Activated CD4-positive, CD25-positive, alpha-beta regulatory T cell (primary cell): ENCODE measurements at places on chromosomes 7 and 10.

GRCh38 chr10:109976681-109977080 is 31.1 kb upstream of the ADD3 start:
- DNase-seq, result no peak

DNA sequence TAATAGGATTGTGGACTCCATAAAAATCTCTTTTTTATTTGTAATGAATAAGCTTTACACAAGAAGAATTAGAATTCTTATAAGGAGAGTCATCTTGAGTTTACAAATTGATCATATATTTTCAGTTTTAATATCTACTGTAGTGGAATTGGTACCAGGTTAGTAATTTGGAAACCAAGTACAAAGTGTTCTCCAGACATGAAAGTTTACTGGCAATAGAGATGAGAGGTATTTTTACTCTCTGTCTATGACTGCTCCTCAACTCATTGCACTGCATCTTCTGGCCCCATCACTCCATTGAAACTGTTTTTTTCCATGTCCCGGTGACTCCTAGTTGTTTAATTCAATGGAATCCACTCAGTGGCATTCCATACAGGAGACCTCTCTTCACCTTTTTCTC is 164.5 kb upstream of the SMIM30 start:
- no peak for DNase-seq

GRCh38 chr7:42886893-42887505 is 24.9 kb downstream of the C7orf25 start:
- no peak for DNase-seq

- DNase-seq, result no peak
Observed at GRCh38 chr7:152709287-152710152, 33.6 kb upstream of the XRCC2 start.

DNA sequence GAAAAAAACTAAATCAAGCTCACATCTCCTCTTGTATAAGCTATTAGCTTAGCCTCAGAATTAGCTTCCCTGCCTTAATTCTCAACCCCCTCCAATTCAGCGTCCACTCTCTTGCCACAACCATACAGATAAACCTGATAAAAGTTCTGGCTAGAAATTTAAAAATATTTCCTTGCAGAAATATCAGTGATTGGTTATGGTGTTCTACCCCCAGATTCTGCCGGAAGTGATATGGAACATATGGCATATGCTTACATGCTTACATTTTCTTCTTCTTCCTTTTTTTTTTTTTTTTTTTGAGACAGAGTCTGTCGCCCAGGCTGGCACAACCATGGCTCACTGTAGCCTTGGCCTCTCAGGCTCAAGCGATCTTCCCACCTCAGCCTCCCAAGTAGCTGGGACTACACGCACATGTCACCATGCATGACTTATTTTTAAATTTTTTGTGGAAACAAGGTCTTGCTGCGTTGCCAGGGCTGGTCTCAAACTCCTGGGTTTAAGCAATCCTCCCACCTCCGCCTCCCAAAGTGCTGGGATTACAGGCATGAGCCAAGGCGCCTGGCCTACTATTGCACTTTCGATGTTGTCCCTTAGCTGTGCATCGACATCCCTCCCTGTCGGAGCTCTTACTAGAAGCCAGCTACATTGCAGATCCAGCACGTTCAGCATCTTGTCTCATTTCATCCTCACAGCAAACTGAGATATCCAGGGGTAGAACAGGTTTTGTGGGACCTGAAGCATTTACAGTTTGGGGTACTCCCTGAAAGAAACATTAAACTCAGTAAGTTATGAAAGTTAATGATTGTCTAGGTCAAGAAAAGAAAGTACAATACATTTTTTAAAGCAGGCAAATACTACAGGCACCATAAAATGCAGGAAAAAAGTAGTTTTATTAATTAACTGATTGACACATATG is 205.6 kb upstream of the TCF7L2 start:
- no peak for DNase-seq

DNA sequence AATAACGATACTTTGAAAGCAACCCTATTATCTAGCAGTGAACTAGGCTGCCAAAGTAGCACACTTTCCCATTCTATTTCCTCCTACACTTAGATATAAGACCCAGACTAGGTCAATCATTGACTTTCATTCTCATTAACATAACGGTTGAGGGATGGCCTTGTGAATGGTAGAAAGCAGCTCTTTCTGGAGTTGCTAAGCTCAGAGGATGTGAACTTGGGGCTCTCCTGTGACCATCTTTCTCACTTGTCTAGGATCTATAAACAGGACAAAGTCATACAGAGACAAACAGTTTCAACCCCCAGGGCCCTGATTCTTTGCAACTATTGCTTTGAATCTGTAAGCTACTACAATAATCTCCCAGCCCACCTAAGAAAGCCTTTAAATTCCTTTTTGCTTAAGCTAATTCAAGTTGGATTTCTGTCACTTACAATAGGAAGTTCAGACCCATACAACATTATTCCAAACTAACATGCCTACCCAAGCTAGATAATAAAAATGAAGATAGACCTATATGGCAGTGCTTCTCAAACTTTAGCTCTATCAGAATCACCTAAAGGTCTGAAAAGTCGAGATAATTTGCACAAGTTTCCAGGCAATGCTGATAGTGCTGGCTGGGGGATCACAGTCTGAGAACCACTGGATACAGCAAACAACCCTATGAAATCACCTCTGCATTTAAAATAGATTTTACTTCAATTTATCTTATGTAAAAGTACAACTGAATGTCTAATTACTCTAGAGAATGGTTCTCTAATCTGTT is 16.7 kb downstream of the P4HA1 start:
- DNase-seq, result no peak

- DNase-seq, result no peak
Observed at GRCh38 chr10:117667831-117668230, 125.3 kb downstream of the EMX2 start.

GRCh38 chr10:120979435-120980278 is 128.5 kb downstream of the WDR11 start:
- no peak for DNase-seq

- DNase-seq, result no peak
Observed at GRCh38 chr10:36711361-36711760, 414.0 kb upstream of the ANKRD30A start.

- no peak for DNase-seq
Observed at GRCh38 chr7:43220250-43220649, 107.8 kb downstream of the HECW1 start.

DNA sequence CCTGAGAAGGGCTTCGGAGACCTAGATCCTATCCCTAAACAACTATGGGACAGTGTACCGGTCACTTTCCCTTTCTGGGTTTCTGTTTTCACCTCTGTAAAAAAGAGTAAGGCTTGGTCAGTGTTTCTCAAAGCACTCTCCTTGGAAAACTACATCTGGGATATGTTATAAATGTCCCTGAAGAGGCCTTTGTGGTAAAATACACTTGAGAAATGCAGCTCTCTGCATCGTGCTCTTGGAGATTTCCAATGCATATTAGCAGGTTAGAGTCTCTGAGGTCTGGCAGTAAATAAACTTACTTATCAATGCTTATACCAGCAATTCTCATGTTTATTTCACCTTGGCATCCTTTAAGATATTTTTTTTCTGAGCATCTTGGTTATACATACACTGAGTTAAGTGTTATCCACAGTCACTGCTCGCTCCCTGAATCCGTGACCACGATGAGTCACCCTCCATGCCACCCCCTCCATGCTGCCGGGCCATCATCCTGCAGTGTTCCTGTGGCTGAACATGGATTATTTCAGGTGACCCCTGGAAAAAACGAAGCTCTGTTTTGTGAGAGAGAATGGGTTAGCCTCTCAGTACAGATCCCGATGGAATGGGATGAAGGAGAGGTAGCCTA is 3.3 kb upstream of the TBXAS1 start:
- no peak for DNase-seq
